ENCODE measurements at places on chromosomes 5 and 9.

- DNase-seq = no peak
Observed at GRCh38 chr9:116873937-116874914, 187.1 kb downstream of the TRIM32 start.

GRCh38 chr5:176530393-176530982 is 6.7 kb downstream of the RNF44 start:
- no peak for DNase-seq

- DNase-seq = no peak
Observed at GRCh38 chr9:108444400-108445358, 411.1 kb downstream of the ACTL7B start.

DNA sequence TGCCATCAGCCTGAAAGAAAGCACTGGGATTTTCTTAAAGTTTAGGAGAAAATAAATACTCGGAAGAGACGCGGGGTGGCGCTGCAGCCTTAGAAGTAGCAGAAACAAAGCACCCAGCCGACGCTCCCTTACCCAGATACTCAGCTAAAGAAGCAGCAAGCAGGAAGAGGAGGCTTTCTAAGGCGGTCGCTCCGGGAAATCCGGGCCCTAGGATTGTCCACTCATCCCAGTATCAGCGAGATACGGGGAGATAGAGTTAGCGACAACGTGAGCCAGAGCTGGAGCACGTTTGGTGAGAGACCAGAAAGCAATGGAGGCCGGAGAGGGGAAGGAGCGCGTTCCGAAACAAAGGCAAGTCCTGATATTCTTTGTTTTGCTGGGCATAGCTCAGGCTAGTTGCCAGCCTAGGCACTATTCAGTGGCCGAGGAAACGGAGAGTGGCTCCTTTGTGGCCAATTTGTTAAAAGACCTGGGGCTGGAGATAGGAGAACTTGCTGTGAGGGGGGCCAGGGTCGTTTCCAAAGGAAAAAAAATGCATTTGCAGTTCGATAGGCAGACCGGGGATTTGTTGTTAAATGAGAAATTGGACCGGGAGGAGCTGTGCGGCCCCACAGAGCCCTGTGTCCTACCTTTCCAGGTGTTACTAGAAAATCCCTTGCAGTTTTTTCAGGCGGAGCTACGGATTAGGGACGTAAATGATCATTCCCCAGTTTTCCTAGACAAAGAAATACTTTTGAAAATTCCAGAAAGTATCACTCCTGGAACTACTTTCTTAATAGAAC is at the start of gene PCDHB2:
PCDHB2 (plus strand) TSS at position 135 of the 782 bp plus-strand sequence; CDS start at position 311, 176 bp downstream.
- no peak for DNase-seq

DNA sequence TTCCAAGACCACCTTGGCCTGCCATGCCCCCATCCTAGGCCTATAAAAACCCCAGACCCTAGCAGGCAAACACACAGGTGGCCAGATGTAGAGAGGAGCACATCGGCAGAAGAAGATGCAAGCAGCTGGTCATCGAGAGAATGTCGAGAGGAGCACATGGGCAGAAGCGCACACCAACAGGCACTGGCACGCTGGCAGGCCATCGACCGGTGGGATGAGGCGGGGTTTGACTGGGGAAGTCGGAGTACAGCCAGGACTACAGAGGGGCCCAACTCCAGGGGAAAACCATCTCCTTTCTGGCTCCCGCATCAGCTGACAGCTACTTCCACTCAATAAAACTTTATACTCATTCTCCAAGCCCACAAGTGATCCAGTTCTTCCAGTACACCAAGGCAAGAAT is 283.1 kb upstream of the RGMB start:
- DNase-seq = no peak

DNA sequence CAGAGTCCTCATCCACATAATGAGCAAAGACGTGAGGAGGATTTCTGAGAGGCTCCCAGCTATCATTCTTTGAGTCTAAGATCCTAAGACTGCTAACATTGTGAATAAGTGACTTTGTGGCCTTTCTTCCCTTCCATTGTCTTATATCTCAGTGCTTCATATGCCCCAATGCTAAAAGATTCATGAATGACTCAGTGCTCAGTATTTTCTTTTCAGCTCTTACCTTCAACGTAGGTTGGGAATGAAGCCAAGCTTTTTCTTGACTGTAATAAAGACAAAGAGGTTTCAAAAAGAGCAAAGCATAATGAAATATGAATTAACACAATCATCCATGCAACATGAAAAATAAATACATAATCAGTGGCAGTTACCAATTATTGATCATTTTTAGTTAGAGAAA is 146.4 kb downstream of the ENTREP1 start:
- no peak for DNase-seq

Measured in stimulated activated CD8-positive, alpha-beta memory T cell treated with anti-CD3 and anti-CD28 coated beads, Interleukin-15, amount 100 ng/mL, for 48 hours (primary cell).